ENCODE measurements at places on chromosomes 12 and 14.

GRCh38 chr12:100974747-100975146, 180.2 kb downstream of the ANO4 start:
- no peak for DNase-seq

- no peak for DNase-seq
Measured at GRCh38 chr14:75459791-75460190, 32.0 kb downstream of the JDP2 start.

GRCh38 chr12:117580718-117581062, 219.3 kb upstream of the NOS1 start:
- DNase-seq = peak; percentile 13

GRCh38 chr12:40105515-40106201, at the start of gene SLC2A13:
SLC2A13 (minus strand) TSS chr12:40106081; CDS start chr12:40105808, 273 bp downstream.
- peak; percentile 56 for DNase-seq

- DNase-seq = no peak
Measured at GRCh38 chr12:94430304-94430703, 29.4 kb downstream of the CEP83 start.

- no peak for DNase-seq
Measured at GRCh38 chr12:112514926-112515642, 96.3 kb downstream of the PTPN11 start.

GRCh38 chr12:22275843-22276242, 58.7 kb downstream of the ST8SIA1 start:
- DNase-seq = no peak

DNA sequence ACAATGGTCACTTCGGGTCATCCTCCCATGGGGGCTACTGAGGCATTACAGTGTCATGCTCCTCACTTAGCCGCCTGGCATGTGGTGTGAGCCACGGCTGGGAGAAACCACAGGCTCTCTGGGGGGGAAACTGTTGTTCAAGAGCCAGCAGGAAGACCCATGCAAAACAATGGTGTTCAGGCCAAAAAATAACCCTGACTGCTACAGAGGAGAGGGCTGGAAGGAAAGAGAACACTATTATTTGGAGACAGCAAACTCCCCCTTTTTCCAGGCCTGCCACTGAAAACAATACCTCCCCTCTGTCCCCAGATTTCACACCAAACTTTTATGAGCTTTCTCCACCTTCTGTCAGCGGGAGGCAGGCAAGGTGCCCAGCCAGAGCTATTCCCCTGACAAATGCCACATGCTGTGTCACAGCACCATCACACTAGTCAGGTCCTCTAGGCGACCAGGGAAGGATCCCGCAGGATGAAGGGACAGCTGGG, 83.7 kb downstream of the CHGA start:
- DNase-seq = no peak

DNA sequence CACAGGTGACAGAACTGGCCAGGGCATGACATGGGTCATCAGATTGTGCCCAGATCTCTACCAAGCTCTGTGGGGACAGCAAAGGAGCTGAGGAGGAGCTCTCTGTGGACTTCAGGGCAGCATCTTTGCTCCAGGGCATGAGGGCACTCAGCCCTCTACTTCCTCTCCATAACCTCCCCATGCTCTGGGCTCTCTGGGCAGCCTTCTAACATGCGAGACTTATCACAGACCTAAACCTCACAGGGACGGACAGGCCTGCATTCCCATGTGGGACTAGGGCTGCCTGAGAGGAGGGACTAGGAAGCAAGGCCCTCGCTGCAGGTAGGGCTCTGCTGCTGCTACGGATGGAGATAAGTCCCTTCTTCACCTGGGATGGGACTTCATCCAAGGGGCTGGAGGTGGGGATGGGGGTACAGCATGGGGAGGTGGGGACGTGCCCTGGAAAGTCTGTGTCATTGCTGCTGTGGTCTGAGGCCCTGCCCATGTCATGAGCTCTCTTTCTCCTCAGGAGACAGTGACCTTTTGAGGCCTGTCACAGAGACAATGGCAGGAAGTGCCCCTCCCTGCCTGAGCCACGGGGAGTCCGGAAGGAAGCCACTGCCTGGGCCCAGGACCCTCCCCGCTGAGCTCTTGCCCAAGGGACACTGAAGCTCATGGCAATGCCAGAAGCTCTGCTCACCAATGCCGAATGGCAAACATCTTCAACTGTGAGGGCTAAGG, 44.1 kb downstream of the PITPNM2 start:
- DNase-seq = no peak

DNA sequence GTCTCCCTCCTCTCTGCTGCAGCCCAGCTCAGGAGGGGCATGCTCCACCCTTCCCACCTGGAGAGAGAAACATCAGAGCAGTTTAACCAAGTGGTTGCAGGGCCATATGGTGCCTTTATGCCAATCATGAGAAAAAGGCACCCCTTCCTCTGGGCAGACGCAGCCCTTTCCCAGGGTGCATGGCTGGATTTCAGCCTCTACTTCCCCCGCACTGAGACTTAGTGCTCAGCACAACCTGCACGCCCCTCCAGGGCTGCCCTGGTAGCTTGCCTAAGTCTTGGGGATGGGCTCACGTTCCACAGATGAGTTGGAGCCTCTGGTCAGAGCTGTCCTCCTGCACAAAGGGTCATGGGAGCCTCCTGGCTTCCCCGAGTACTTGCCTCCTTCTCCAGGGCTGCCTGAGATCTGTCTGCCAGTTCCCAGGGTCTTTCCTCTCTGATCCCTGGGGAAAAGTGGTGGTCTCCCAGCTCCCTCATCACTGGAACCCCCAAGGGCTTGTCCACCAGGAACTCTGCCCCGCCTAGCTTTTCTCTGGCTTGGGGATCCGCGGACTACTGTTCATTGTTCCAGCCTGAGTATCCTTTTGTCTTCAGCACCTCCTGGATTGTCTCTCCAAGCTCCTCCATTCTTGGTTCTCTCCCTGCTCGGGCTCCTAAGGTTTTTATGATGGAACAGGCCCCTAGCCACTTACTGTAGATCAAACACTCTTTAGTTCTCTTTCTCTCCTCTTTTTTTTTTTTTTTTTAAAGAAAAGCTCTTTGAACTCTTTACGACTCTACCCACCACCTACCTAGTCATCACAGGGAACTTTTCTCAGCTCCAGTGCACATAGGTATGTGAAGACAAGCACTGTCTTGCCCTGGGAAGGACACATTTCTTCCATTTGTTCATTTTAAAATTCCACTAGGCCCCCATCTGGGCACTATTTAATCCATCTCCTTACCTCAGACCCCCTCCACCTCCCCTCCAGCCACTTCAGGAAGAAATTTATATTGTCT, 6.1 kb upstream of the KRT74 start:
- DNase-seq = no peak

GRCh38 chr14:90839889-90840266, 23.6 kb upstream of the TTC7B start:
- DNase-seq = no peak

DNA sequence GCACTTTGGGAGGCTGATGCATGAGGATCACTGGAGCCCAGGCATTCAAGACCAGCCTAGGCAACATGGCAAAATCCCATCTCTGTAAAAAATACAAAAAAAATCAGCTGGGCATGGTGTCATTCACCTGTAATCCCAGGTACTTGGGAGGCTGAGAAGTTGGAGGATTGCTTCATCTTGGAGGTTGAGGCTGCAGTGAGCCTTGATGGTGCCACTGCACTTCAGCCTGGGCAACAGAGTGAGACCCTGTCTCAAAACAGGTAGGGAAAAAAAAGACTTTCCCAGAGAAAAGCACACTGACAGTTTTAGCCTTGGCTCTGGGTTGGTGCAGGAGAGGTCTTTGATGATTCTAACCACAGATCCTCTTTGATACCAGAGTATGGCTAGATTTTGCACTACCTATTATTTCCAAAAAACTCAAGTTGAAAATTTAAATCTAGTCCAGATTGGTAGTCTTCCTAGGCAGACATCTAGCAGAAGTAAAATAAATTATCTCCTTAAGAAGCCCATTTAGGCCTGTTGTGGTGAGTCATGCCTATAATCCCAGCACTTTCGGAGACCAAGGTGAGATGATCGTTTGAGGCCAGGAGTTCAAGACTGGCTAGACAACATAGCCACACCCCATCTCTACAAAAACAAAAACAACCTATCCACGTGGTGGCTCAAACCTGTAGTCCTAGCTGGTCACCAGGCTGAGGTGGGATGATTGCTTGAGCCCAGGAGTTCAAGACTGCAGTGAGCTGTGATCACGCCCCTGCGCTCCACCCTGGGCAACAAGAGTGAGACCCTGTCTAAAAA, 18.6 kb downstream of the LARP4 start:
- DNase-seq = no peak

- no peak for DNase-seq
Measured at GRCh38 chr12:106584104-106585064, 1.6 kb downstream of the RFX4 start.

DNA sequence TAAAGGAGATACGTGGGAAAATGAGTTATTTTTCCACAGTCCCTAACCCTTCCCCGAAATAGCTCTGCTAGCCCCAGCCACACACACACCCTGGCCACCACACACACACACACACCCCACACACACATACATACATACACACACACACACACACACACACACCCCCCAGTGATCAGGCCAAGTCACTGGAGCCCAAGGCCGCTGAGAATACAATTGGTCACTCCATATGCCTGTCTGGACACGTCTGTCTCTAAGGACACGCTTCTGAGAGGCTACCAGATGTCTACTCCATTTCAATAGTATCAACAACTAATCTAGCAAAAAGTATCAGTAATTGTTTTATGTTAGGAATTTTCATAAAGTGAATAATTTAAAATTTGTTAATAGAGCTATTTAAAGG, 13.0 kb upstream of the DIABLO start:
- no peak for DNase-seq

DNA sequence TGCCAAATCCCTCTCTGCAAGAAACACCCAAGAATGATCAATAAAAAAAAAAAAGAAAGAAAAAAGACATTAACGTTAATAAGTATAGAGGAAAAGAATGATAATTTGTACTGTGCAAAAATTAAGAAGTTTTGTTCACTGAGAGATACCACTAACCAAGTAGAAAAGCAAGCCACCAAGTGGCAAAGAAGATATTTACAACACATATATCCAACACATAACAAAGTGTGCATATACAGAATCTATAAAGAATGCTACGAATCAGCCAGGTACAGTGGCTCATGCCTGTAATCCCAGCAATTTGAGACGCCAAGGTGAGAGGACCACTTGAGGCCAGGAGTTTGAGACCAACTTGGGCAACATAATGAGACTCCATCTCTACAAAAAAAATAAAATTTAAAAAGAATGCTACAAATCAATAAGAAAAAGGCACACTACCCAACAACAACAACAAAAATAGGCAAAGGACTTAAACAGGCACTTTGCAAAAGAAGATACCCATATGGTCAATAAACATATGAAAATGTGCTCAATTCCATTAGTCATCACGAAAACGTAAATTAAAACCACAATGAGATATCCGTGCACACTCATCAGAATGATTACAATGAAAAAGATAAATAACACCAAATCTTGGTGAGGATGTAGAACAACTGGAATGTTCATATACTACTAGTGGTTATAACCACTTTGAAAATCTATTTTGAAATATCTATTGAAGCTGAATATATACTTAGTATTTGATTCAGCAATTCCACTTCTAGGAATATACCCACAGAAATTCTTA, 19.8 kb downstream of the GALNT4 start:
- no peak for DNase-seq

DNA sequence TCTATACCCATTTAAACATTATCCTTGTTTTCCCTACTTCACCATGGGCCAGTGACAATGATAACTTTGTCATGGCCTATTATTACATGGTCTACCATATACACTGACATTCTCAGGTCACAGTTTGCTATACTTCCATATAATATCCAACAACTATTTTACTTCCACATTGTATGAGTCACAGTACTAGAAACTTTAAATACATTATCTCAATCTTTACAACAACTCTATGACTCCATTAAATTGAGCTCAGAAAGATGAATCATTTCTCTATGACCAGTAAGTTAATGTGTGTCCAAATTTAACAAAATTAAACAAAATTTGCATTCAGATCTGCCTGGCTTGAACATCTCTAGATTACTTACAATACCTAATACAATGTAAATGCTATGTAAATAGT, 93.9 kb downstream of the PLEKHG7 start:
- no peak for DNase-seq

- DNase-seq = peak; percentile 13
Measured at GRCh38 chr12:43112101-43112920, 439.7 kb downstream of the ADAMTS20 start.

DNA sequence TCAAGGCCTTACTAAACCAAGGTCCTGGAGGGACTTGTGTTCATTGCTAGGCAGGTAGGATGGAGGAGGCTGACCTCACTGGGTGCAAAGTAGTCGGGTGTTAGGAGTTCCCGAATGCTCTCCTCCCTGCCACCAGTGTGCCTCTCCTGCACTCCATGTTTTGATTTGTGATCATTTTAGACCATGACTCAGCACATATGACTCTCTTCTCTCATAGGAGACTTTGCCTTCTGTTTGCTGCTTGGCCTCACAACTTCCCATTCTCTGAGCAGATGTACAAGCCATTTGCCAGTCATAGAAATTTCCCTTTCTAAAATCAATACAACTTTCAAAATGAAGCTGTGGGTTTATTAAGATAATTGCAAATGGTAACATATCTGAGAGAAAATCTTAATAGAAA, 46.6 kb upstream of the LRIG3 start:
- DNase-seq = no peak

DNA sequence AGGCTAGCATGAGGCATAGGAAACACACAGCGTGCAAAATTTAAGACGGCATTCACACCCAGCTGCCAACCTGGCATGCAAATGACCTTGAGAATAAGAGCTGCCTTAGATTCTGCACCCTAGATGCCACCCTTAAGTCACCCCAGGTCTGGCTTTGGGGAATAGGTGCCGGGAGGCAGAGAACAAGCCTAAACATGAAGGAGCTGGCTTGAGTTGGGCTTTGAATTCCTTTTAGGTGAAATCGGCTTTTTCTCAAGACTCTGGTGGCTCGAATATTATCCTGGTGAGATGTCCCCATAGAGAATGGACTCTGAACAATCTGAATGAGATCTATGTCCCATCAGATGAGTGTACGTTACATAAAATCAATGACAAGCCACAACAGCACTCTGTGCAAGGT, 1090.5 kb downstream of the VRK1 start:
- no peak for DNase-seq

DNA sequence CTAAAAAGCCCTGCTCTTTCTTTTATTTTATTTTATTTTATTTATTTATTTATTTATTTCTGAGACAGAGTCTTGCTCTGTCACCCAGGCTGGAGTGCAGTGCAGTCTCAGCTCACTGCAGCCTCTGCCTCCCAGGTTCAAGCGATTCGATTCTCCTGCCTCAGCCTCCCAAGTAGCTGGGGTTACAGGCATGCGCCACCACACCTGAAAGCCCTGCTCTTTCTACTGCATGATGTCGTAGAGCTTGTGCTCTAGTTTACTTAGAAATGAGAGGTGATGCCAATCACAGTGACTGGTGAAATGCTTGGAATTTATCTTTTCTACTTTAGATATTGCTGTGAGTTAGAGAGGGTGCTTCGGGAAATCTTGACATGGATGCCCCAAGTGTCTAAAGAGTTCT, 54.5 kb downstream of the DAD1 start:
- no peak for DNase-seq

All from COLO829 (cell line).